ENCODE measurements at places on chromosomes 1 and 21. TPM values are rescaled to one million over a fixed set of nuclear protein-coding genes. Genes with fewer than 3 reads are reported as not detected.
A peak's percentile ranks its signal among the peaks of the same experiment; 100 is the strongest.

TSPAN1 gene
- total RNA-seq = 80.3 TPM

IARS2 gene
- 88.2 TPM for total RNA-seq

FCER1G gene
- total RNA-seq = 0.27 TPM

DNA sequence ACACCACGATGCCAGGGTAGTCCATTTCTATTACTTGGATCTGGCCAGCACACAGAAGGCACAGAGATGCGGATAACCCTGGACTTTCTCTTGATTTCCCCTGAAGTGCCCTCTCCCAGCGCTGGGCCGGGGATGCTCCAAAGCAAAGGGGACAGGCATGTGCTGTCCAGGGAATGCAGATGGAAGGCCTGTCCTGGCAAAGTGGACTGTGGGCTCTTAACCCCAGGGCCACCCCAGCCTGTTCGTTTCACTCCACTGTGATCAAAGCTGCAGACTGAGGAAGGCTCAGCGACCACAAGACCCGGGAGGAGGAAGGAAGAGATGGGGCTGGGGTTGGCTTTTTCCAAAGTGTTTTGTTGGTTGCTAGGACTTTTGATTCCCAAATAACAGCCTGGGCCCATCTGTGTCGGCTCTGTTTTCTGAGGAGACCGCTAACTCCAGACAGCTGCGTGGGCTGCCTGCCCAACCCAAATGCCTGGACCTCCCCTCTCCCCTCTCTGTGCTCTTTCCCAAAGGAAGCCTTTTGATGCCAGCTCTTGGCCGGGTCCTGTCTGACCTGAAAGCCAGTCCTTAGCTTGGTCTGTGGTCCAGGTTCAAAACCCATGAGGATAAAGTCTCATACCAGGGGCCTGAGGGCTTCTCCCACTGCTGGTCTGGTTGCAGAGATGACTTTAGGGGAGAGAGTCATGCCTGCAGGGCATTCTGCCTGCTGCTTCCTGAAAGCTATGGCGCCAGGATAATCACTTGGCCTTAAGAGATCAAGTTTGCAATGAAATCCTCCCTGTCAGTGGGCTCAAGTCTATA is 119.6 kb upstream of the CD34 start:
- DNase-seq = no peak

- DNase-seq = no peak
Observed at GRCh38 chr1:101030881-101031280, 5.3 kb upstream of the DPH5 start.

GRCh38 chr1:4083231-4084047 is 183.4 kb upstream of the C1orf174 start:
- DNase-seq = no peak

DNA sequence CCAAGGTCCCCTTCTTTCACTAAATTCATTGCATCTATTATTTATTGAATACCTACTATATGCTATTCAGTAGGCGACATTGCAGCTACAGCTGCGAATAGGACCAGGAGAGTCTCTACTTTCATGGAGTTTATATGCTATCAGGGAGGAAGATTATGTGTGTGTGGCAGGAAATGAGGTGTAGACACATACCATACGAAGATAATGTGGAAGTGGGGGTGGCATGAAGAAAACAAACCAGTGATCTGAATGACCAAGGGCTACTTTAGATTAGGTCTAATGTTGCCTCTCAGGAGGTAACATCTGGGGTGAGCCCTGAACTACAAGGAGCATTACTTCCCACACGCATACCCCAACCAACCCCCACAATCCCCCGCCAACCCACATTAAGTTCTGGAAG is 1.0 kb upstream of the PPIH start:
- DNase-seq = no peak

- no peak for DNase-seq
Observed at GRCh38 chr1:64097859-64098258, 105.6 kb upstream of the UBE2U start.

DNA sequence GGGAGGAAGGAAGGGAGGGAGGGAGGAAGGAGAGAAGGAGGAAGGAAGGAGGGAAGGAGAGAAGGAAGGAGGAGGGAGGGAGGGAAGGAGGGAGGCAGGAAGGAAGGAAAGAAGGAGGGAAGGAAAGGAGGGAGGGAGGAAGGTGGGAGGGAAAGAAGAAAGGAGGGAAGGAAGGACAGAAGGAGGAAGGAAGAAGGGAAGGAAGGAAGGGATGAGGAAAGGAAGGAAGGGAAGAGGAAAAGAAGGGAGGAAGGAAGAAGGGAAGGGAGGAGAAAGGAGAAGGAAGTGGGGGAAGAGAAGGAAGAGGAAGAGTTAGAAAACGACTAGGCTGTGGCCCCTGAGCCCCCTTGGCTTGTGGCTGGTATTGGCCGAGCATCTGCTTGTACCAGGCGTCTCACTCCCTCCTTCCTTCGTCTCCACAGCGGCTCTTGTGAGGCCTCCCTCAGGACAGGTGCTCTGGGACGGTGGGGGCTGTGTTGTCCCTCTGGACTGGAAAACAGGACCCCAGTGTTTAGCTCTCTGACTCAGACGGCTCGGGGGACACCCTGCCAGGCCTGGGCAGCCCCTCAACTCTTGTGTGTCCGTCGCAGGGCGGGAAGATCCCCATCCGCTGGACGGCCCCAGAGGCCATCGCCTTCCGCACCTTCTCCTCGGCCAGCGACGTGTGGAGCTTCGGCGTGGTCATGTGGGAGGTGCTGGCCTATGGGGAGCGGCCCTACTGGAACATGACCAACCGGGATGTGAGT is 36.2 kb upstream of the C1QA start:
- no peak for DNase-seq

GRCh38 chr1:93705892-93706500 is 24.4 kb upstream of the BCAR3 start:
- DNase-seq = peak; percentile 36

- DNase-seq = peak; percentile 29
Observed at GRCh38 chr1:157992031-157992832, 1.2 kb upstream of the KIRREL1 start.

- DNase-seq = no peak
Observed at GRCh38 chr1:200751717-200752116, 13.0 kb downstream of the CAMSAP2 start.
